ENCODE measurements at places on chromosomes 6 and 20. TPM values are rescaled to one million over a fixed set of nuclear protein-coding genes. Genes with fewer than 3 reads are reported as not detected.

The NOL4L gene
- polyA plus RNA-seq: 6.4 TPM

DNA sequence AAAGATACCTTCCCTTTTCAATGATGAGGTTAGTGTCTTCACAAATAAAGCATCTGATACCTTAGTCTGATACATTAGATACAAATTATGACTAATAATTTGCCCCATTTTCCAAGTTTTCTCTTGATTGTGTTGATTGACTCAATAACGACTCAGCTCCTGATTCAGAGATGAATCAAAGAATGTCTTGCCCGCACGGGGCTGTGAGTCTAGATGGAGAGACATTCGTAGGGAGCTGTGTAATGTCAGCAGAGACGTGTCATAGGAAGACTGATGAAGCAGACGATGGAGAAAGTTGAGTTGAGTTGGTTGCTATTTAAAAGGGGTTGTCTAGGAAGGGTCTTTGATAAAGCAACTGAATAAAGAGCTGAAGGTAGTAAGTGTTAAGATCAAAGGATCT is 78.2 kb downstream of the TSHZ2 start:
- H3K4me1 ChIP-seq: no peaks in the 10 kb centered on the region
- H3K36me3 ChIP-seq: no peaks in the 10 kb centered on the region
- H3K27me3 ChIP-seq: no peaks in the 10 kb centered on the region
- DNase-seq: no peak

DNA sequence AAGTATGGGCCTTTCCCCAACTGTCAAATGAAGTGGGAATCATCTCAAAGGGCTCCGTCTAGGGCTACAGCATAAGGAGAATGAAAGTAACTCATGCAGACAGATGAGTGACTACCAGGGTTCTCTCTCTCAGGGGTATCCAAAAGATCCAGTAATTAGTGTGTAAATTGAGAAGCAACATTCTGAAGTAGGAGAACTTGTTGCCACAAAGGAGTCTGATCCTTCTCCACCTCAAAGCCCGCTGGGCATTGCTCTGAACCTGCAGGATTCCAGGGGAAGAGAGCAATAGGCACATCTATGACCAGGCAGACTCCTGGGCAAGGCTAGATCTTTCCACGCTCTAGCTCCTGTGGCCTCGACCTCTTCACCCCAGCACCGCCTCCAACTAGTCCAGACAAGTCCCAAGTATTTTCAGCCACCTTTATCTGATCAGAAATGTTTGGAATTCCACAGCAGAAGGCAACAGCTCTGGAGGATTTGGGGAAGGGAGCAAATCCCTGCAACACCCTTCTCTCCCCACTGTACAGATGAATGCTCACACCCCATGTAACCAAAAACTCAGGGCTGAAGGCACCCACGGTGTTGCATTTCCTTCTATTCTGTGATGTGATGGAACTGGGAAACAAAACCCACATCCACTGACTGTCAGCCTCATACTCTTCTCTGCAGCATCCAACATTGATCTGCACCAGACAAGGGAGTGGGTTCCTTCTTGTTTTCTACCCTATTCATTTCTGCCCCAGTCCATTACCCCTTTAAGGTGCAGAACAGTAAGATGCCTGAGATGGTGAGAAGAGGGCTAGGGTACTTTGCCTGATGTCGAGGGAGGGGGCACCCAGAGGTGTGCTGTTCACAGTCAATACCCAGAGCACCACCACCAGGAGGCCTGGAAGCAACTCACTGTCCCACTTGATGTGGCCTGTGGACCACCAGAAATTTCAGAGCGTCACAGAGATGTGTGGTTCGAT is 41.0 kb downstream of the COX4I2 start:
- peaks cover 50% of the 10 kb centered on the region for H3K4me1 ChIP-seq
- no peaks in the 10 kb centered on the region for H3K36me3 ChIP-seq
- no peak overlapping the region for H3K4me3 ChIP-seq

- no peak for DNase-seq
- H3K4me1 ChIP-seq: peaks cover 3% of the 10 kb centered on the region
- no peak overlapping the region for H3K4me3 ChIP-seq
- H3K27ac ChIP-seq: no peak overlapping the region
- peaks cover 9% of the 10 kb centered on the region for H3K27me3 ChIP-seq
- H3K36me3 ChIP-seq: no peaks in the 10 kb centered on the region
Observed at GRCh38 chr6:33215271-33216116, 7.2 kb downstream of the RING1 start.

All from adrenal gland (tissue), 19 donors.